Naive B cell (primary cell): ENCODE measurements at places on chromosomes 7 and 10. TPM values are rescaled to one million over a fixed set of nuclear protein-coding genes. Genes with fewer than 3 reads are reported as not detected.

GRCh38 chr10:48640326-48640725 is 35.5 kb upstream of the ARHGAP22 start:
- no peak for DNase-seq

DRGX gene
- polyA plus RNA-seq: not detected

DNA sequence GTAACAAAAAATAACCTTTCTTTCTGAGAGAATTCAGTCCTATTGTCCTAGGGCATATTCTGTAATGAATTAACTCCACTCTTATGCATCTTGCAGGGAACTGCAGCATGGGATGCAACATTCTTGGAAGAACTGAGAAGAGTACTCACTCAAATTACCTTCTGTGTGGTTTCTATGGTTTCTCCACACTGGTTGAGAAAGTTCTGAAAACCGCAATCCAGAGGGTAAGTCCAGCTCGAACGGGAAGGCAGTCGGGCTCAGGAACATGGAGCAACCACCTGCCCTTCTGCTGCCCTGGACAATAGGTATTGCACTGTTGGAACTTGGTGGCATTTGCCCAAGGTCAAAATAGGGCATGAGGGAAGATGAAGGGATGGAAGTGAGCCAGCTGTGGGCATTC is 59.6 kb upstream of the CDK13 start:
- no peak for DNase-seq

DNA sequence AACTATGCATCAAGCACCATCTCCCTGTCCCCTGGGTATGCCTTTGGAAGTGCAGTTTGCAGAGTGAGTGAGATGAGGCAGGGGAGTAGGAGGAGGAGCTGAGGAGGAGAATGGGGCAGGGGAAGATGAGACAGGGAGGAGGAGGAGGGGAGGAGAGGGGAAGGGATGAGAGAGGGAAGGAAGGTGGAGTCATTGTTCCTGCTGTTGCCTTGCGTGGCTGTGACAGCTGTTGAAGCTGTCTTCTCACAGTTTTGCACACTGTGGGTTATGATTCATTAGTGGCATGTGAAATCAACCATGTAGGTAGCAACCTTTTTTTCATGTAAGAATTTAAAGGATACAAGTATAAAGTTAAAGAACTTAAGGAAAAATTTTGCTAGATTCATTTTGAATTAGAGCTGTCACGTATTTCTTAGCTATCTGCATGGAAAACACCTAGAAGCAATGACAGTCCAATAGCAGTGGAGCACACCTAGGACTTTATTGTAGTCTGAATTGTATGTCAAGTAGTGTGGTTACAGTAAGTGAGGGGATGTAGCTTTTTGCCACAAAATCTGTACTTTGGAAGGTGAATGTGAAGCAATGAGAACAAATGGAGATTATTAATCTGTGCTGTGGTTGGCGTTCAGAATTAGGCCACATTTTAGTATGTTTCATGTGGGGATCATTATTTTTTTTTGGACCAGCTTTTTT is 21.7 kb downstream of the CCM2 start:
- no peak for DNase-seq

MOGAT3 gene
- not detected for polyA plus RNA-seq

GRCh38 chr10:74977913-74978847 is 133.3 kb upstream of the SAMD8 start:
- peak; percentile 82 for DNase-seq

NUTM2D gene
- 0.09 TPM for polyA plus RNA-seq

STOX1 gene
- 0.09 TPM for polyA plus RNA-seq

DNA sequence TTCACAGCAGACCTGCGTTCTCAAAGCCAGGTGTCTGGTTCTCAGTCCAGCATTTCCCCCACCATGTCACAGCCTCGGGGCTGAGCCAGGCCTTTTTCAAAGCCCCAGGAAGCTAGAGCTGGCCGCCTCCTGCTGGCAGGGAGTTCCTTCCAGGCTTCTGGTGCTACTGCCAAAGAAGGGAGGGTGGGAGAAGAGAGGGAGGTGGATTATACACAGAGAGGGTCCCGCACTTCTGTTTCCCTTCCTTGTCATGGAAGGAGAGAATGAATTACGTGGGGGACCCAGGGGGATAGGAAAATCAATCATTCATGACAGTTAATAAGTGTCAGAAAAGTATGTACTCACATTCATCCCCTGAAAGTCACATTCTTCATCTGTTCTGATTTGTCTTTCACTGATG is 600 bp upstream of the LGI1 start:
- no peak for DNase-seq

- no peak for DNase-seq
These were observed 529.1 kb downstream of the PHTF2 start for GRCh38 chr7:78327718-78328117.

DNA sequence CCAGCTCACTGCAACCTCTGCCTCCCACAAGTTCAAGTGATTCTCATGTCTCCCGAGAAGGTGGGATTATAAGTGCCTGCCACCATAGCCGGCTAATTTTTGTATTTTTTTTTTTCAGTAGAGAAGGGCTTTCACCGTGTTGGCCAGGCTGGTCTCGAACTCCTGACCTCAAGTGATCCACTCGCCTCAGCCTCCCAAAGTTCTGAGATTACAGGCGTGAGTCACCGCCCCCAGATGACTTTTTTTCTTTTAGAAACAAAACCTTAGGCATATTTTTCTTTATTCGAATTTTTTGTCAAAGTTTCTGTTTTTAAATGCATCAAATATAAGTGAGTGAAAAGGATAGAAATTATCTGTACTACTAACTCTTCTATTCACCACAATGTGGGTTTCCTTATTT is 113.1 kb downstream of the LRRC4 start:
- no peak for DNase-seq

PHYHIPL gene
- polyA plus RNA-seq: not detected
